SW480 (cell line): ENCODE measurements at places on chromosomes 4 and X.

DNA sequence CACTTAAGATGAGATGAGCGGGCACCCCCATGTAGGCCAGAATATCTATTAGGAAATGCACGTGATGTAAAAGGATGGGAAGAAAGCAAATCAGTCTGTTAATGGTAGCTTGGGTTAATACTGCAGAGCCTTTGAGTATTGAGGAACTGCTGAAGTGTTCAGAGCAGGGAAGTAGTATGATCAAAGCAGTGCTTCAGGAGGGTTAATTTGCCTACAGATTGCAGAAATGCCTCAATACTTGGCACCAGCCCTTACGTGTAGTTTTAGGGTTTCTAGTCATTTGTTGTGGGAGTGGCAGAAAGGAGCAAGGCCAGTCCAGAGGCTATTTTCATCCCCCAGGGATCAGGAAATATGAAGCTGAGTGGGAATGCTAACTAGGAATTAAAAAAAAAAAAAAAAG lies 19.7 kb downstream of the ZFX start:
- DNase-seq = no peak

GRCh38 chrX:103913356-103914020 lies 48.9 kb upstream of the TMSB15B start:
- DNase-seq = peak; percentile 14

DNA sequence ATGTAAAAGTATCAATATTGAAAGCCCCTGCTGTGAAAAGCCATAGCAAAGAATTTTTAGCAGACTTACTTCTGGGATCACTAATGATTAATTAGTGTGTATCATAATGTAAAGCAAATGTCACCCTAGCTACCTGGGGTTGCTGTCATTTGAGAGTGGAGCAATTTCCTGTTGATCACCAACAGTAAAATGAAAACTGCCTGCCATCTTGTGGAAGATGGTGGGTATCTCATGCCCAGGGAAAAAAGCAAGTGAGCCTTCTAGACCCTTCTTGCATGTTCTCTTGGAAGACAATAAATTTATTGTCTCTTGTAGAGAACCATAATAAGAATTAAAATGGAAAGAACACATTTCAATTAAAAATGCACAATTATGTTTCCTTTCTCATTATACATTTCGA lies 360.2 kb downstream of the ZIC3 start:
- DNase-seq = peak; percentile 8

DNA sequence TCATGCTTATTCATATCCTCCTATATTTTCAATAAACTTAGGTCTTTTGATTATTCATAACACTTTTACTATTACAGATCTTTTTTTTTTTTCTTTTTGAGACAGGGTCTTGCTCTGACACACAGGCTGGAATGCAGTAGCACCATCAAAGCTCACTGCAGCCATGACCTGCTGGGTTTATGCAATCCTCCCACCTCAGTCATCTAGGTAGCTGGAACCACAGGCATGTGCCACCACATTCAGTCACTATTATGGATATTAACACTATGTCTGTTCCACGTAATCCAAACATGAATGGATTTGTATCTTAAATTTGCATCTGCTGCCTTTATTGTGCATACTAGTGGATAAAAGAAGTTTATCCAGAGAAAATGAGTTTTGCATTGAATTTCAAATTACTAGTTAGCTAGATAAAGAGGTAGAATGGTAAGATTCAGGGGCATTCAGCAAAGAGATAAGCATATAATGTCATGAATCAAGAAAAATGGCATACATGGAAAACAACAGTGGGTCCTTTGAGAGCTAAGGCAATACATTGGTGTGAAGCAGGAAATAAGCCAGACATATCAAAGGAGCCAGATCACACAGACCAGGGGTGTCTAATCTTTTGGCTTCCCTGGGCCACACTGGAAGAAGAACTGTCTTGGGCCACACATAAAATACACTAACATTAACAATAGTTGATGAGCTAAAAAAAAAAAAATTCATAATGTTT lies 13.9 kb downstream of the ANAPC10 start:
- DNase-seq = peak; percentile 67
